ENCODE measurements at places on chromosomes 4 and X.

GRCh38 chrX:31316340-31316991 lies 244.6 kb upstream of the FTHL17 start:
- no peak for DNase-seq

DNA sequence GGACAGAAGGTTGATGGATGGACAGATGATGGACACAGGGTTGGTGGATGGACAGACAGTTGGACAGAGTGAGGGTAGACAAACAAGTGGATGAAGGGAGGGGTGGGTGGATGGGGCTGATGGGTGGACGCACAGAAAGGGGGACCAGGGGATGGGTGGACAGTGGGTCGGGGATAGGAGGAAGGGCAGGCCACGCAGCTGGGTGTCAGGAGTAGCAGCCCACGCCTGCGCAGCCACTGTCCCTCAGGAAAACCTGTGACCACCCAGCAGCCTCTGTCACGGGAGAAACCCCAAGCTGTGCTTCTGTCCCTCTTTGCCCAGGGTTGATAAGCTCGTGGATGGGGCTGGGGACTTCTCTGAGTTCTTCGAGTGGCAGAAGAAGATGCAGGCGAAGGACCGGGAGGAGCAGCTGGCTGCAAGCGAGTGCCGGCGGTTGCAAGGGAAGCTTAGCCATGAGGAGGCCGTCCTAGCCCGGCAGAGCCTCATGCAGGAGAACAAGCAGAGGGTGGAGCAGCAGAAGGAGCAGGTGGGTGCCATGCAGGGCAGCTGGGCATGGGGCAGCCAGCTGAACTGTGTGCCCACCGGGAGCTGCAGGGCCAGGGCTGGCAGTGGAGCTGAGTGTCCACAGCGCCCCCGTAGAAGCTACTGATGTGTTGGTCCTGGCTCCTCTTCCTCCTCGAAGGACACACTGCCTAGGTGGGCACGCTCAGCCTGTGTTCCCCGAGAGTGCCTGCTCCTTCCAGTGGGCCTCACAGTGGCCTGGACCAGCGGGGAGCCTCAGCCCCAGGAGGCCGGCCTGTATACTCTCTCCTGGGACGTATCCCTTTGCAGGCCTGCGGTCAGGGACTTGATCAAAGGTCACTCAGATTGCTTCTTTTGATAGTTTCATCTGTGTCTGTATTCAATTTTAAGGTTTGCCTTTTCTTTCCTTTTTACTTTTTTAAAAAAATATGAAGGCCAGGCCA lies 16.8 kb upstream of the RNF4 start:
- DNase-seq: no peak

DNA sequence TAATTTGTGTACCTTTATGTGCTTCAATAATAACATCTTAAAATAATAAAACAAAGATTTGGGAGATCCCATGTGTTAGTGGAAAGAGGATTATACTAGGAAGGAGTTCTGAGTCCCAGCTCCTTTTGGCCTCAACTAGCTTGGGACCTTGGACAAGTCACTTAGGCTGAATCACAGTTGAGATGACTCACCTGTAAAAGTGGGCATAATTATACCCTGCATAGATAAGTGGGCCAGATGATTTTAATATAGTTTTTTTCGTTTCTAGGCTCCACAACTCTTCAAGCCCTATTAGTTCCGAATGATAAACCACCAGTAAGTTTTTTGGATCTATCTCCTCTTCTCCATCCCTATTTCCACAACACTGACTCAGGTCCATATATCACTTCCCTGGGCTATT lies 131.8 kb downstream of the ENOX2 start:
- no peak for DNase-seq

GRCh38 chrX:9108054-9108453 lies 74.1 kb upstream of the FAM9B start:
- no peak for DNase-seq

DNA sequence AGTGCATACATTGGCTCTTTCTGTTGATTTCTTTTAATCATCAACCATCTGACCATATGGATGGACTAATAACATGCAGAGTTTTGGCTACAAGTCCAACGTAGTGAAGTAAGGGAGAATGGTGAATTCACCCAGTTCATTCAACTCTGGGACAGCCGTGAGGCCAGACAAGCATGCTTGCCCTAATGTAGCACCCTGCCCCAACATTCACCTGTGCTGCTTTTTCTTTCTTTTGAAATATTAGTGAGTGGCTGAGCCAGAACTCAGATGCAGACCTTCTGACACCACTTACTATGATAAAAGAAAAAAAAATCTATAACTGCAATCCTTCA lies 17.5 kb downstream of the ARSJ start:
- DNase-seq: no peak

- DNase-seq: no peak
Measured at GRCh38 chr4:130080872-130081451, 985.0 kb downstream of the C4orf33 start.

DNA sequence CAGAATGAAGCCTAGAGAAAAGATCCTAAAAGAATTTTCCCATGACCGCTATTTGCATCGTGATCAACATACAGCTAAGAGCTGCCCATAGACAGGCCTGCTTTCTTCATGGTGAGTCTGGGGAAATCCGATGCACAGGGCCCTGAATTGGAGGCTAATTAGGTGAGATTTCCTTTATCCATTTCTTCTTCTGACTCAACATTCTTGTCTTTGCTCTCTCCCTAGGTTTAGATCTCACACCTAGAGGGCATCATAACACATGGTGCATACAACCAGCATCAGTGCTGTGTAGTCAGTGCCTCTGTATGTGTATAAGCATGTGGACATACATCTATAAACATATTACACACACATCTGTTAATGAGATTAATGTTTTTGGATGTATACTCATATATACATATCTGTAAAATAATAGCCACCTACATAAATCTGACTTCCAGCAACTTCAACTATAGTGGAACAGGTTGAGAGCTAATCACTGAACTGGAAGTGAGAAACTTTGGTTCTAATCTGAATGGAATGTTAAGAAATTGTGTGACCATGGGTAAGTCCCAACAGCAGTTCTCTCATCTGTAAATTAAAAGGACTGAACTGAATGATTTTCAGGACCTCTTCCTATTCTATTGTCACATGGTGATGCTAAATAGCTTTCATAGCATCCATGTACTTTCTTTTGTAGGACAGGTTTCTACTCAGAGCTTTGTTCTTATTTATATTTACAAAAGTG lies 17.5 kb downstream of the GATB start:
- DNase-seq: no peak

- DNase-seq: no peak
Measured at GRCh38 chrX:69386681-69387080, 117.4 kb upstream of the NALF2 start.

DNA sequence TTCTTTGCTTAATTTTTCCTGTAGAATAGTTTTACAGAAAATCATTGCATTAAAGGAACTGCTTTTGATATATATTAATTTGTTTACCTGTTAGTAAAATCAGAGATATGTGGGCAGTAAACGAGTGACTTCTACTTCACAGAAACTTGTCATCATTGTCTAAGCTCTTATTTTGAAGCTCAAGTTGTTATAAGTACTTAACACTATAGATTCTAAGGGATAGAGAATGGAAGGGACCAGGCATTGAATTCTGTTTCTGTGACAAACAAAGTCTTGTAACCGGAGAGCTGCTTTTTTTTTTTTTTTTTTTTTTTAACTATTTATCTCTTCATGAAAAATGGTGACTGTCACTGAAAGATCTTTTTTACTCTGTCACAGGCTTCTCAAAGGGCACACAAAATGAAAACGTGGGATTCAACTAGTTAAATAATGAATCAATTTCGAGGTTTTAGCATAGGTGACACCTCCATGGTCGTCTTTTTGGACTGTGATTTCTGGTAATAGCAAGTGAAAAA lies 14.4 kb downstream of the STK26 start:
- DNase-seq: no peak

GRCh38 chrX:51878056-51878455 lies 15.4 kb upstream of the MAGED1 start:
- DNase-seq: no peak

GRCh38 chr4:10081218-10081606 lies 35.4 kb downstream of the WDR1 start:
- no peak for DNase-seq
